ENCODE measurements at places on chromosomes 3 and 15.

DNA sequence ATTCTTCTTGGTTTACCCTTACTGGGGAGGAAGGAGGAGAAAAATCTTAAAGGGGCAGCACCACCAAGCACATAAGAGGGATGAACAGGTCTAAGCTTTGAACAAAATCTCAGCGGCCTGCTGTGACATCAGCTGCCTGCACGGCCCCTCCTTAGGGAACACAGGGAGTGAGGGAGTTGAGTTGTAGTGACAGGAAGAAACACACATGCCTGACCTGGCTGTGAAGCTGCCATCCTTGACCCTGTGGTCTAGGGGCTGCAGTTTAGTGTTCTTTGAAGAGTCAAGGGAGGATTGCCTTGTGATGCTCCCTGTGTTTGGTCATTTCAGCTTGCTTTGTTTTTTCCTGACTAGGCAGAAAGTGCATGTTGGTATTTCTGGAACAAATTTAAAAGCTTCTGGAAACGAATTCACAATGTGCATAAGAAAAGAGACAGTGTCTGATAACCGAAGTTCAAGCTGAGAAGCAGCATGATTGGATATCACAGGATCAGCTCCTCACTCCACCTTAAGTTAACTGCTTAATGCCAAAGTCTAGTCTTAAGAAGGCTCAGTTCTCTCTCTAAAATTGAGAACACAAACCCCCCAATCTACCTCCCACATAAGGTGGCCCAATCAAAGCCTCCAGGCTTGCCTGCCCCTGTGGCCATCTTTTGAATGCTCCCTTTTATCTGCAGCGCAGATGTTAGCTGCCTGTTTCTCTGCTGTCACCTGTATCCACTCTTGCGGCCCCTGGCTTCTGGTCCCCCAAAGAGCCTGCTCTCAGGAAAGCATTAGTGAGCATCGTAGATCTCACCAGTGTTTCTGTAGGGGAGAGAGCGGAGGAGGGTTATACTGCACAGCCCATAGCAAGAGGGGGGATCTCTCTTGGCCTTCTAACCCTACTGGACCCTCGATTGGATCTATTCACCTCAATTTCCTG is 82.2 kb downstream of the SCN11A start:
- DNase-seq: no peak

DNA sequence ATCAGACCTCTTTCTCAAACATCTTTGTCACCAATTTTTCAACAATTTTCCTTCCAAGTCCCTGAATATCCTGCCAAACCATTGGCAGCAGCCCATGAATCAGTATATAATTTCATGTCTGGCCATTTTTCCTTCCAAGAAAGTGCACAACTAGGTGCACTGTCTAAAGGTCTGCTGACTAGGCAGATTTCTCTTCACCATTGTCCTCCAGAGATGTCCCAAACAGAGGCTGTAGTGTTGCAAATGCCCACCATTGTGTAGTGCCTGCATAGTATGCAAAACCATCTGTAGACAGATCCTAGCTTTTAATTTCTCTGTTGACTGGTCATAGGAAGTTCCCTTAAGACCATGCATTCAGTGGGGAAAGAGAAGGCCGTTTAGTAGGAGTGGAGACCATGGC is 25.0 kb upstream of the GOLGA6L2 start:
- no peak for DNase-seq

GRCh38 chr3:184240384-184241140 is 8.2 kb downstream of the ALG3 start:
- no peak for DNase-seq

DNA sequence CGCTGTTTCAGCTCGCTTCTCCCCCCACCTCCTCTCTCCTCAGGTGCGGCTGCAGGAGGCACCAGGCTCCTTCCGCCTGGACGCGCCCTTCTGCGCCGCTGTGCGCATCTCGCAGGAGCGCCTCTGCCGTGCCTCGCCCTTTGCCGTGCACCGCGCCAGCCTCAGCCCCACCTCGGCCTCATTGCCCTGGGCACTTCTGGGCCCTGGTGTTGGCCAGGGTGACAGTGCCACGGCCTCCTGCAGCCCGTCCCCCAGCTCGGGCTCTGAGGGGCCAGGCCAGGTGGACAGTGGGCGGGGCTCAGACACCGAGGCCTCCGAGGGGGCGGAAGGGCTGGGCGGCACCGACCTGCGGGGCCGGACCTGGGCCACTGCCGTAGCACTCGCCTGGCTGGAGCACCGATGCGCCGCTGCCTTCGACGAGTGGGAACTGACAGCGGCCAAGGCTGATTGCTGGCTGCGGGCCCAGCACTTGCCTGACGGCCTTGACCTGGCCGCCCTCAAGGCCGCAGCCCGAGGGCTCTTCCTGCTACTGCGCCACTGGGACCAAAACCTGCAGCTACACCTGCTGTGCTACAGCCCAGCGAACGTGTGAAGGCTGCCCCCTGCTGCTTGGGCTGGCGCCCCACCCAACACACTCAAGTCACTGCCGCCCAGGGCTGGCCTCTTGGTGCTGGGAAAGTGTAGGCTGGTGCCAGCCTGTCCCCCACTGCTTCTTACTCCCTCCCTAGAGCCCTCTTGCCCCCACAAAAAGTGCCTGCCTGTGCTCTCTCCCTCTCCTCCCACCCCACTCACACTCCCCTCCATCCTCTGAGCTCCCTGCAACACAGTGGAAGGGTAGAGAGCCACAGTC is 7.1 kb downstream of the ALG3 start:
- peak; percentile 83 for DNase-seq

All from BE2C (cell line).